ENCODE measurements at places on chromosomes 6 and 20. TPM values are rescaled to one million over a fixed set of nuclear protein-coding genes. Genes with fewer than 3 reads are reported as not detected.
A peak's percentile ranks its signal among the peaks of the same experiment; 100 is the strongest.

The MUC21 gene
- polyA plus RNA-seq, result not detected

The SRSF12 gene
- 19.4 TPM for polyA plus RNA-seq

The FNDC11 gene
- polyA plus RNA-seq, result 1.8 TPM

The GRM1 gene
- 0.32 TPM for polyA plus RNA-seq

- no peak for DNase-seq
Measured at GRCh38 chr6:111805511-111806164, 67.6 kb downstream of the FYN start.

- DNase-seq, result no peak
Measured at GRCh38 chr6:108689272-108690161, 128.8 kb downstream of the FOXO3 start.

GRCh38 chr6:32327103-32327502 lies 44.6 kb downstream of the TSBP1 start:
- DNase-seq, result no peak

DNA sequence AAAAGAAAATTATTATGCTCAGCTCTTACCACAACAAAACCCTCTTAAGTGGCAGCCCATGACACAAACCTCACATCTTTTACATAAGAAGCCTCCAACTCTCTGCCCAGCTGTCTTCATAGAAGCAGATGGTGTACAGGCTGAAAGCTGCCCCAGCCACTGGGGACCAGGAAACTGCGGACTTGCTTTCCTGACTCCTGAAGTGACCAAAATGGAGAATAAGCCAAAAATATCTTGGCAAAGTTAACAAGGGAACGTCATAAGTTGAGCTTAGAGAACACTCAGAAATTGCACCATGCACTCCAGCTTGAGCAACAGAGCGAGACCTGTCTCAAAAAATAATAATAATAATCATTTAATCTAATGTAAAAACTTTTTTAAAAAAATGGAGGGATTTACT lies 160.3 kb upstream of the CDYL start:
- no peak for DNase-seq

DNA sequence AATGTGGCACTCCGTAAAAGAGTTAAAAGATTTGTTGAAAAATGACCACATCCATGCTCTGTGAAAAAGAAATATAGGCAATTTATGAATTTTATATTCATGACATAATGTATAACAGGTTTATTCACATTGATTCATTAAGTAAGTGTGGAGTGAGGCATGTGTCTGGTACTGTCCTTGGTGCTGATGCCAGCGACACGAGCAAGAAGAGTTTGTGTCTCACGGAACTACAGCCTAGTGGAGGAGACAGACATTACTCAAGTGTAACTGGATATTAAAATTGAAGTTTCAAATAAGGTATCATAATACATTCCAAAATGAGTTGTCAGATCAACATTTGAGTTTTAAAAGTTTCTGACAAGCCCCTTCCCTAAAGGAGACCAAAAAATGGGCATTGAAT lies 158.2 kb upstream of the PRND start:
- peak; percentile 26 for DNase-seq

GRCh38 chr6:9583753-9584352 lies 831.0 kb downstream of the TFAP2A start:
- no peak for DNase-seq

DNA sequence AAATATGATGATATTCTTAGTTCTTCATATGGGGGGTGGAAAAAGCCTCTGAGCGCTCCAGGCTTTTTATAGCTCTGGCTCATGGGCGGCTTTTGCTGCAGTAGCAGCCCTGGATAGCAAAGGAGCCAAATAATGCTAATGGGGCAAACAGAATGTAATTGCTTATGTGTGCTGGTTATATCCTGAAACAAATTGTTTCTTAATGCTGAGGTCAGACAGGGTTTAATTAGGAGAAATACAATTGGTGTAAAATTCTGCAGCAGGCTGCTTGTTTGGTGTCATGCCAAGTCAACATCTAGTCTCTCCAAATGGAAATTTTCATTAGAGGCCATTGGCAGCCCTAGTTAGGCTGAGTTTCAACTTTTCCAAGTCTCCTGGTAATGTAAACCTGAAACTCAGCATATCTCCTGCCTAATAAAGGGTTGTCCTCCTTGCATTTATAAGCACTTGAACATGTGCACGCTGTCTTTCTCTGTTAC lies 530.1 kb upstream of the NOX3 start:
- DNase-seq, result no peak

- DNase-seq, result no peak
Measured at GRCh38 chr6:157670466-157671186, 152.4 kb upstream of the SNX9 start.

GRCh38 chr6:110530671-110531070 lies 54.3 kb upstream of the SLC22A16 start:
- DNase-seq, result no peak

All from left renal pelvis (tissue), 4 donors.